T47D (cell line): ENCODE measurements at places on chromosomes 11 and 22.

DNA sequence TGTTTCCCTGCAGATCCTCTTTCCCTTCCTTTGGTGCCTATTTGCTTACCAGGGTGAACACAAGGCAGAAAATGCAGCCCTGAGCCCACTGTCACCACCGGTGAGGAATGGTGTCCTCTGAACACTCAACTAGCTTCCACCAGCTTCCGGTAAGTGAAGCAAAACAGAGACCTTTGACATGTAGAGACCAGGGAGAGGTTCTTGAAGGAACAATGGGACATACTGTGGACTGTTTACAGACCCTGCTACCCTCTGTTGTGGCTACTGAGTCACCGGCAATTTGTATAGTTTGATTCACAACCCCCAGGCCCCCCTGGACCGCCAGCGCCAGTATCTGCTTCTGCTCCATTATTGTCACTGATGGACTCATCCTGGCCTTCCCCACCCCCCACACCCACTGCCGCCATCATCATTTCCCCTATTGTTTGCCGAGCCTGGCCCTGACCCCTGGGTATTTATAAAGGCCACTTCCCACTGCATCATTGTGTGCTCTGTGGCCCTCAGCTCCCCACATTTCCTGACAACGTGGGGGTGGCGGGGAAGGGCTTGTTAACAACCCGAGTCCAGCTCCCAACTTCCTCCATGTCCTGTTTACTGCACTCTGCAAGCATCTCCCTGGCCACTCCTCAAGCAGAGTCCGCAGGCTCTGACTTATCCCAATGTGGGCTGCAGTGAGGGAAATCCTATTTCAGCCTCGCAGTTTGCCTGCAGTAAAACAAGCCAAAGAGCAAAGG, 252.9 kb downstream of the ETS1 start:
- DNase-seq, result no peak

GRCh38 chr11:60631944-60632343, 67.5 kb upstream of the MS4A8 start:
- DNase-seq, result no peak

GRCh38 chr11:60786811-60787567, 1.9 kb downstream of the MS4A10 start:
- no peak for DNase-seq

DNA sequence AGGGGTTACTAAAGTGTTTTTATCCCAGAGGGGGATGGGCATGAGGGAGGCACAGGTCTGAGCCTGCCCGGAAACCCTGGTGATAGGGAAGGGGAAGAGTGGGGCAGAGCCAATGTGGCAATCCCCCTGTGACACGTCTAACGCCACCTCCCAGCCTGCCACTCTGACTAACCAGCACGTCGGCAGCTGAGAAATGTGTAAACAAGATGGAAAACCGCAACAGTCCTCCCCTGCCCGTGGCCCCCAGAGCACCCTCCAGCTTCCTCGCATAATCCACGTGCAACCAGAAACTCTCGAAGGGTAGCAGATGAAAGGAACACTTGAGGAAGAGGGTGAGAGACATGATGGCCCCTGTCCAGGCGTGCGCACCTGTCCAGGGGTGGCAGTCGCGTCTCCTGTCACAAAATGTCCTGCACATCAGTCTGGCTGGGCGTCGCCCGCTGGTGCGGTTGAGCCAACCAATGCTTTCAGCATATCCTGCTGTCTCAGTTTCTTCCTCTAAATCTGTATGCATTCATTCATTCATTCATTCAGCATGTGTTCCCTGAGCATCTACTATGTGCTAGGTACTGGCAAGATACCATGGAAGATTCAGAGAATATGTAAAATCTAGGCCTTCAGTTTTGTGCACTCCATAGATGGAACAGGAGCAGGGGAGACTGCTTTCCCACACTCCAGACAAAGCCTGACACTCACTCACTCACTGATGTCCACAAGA, 4.5 kb downstream of the TMPRSS4 start:
- DNase-seq, result no peak

DNA sequence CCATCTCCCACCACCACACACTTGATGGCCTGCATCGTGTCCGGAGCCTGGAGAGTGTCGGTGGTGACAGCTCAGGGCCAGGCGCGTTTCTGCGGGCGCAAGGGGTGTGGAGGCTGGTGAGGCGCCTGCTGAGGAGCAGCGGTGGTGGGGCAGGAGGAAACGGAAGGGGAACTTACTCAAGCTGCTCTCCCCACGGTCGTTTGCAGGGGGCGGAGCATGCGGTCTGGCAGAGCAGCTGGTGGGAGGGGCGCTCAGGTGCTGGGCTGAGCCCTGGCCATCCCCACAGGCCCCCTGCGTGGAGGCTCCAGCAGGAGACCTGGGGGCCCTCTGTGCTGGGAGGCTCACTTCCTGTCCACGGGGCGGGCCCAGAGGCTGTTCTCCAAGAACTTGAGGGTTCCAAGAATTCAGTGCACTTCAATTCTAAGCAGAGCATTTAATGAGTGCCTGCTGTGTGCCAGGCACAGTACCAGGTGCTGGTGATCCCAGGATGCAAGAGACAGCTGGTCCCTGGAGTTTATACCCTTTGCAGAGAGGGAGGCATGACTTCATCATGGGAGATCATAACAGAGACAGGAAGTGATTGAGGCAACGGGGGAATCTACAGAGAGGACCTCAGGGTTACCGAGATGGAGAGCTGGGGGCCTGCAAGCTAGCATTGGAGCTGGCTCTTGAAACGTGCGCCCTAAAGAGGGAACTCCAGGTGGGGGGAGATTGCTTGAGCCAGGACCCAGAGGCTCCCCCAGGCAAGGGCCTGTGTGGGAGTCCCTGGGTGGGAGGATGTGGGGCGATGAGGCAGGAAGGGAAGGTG, at the start of gene RAC2:
TSS of gene RAC2 (minus strand) at position 156 of the 808 bp plus-strand sequence. CDS start at position 35, 121 bp downstream.
- peak; percentile 71 for DNase-seq

DNA sequence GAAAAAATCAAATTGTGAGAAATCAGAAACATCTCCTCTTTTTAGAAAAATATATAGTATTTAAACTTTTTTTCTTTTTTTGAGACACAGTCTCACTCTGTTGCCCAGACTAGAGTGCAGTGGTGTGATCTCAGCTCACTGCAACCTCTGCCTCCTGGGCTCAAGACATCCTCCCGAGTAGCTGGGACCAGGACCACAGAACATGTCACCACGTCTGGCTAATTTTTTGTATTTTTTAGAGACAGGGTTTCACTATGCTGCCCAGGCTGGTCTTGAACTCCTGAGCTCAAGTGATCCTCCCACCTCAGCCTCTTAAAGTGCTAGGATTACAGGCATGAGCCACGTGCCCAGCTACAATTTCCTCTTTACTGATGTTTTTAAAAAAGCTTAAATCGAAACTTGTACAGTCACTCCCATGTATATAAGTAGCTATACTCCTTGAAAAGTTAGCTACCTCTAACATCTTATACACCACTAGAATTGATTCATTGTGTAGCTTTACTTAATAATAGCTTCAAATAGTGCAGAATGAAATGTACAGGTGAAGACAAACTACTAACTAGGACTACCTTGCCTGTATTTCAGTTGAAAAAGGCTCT, 10.3 kb downstream of the EIF4G2 start:
- no peak for DNase-seq

DNA sequence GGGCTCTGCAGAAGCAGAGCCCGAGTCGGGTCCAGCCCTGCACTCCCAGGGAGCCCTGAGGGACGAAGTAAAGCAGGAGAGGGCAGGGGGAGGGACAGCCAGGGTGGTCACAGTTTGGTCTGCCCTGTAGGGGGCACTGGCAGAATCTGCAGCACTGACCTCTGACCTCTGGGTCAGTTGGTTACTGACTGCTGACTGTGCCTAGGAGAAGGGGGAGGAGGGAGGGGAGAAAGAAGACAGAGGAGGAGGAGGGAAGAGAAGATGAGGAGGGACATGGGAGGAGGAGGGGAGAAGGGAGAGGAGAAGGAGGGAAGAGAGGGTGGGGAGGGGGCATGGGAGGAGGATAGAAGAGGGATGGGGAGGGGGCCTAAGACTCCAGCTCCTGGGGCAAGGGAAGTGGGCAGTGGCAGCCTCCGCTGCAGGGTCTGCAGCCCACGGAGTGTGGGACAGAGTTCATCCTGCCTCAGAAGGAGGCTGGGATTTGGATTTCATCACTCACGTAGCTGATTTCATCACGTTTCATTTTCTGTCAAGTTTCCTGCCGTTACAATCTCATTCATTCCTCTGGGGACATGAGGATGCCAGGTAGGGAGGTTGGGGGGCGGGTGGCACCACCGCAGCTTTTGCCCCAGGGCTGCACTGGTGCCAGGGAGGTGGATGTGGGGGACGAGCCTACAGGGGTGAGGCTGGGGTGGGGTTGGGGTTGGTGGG, 55.2 kb downstream of the FLRT1 start:
- no peak for DNase-seq

DNA sequence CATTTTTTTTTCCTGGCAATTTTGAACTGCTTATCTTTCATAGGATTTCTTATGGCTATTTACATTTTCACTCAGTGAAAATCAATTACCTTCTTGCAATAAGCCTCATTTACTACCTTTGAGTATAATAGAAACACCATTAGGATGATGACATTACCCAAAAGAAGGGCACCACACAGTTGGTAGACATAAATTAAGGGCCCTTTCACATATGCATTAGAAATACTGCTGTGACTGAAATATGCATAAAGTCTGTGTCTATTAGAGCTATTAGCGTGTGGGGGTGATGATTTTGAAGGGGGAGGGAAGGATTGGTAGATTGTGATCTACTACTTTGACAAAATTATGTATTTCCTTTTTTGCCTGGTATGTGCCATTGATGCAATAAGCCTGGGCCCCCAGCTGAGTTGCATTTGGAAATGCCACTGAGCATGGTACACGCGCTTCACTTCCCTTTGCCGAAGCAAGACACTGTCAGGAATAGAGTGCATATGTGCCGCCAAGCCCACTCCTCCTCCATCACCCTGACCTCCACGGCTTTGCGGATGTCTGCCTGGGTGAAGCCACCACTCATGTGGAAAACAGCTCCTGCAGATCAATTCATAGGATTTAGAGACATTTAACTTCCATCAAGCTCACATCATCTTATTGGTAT, 339.3 kb downstream of the DCDC1 start:
- no peak for DNase-seq

DNA sequence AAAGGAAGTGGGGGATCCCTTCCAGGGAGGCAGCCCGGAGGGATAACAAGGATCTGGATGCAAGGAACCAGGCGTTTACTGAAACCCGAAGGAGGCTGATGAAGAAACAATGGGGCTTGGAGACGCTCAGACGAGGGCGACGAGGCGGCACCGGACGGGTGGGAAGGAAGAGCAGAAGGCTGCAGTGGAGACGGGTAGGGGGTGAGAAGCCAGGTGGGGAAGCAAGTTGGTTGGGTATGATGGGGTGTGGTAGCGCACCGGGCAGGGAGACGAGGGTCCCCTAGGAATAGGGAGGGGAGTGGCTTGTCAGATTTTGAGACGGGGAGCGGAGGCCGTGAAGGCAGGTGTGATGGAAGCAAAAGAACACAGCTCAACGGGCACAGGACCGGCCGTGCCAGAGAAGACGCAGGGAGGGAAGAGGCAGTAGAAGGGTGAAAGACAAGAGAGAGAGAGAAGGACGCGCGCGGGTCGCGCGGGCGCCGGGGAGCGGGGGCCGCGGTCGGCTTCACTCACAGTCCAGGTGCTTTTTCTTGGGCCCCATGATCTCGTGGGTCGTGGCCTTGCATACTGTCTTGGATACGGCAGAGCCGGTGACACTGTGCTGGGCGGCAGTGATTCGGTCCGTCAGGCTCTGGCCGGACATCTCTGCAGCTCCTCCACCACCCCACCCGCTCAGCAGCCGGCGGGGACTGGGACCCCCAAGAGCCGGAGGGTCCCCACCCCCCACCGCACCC, 579 bp downstream of the PICALM start:
- no peak for DNase-seq

DNA sequence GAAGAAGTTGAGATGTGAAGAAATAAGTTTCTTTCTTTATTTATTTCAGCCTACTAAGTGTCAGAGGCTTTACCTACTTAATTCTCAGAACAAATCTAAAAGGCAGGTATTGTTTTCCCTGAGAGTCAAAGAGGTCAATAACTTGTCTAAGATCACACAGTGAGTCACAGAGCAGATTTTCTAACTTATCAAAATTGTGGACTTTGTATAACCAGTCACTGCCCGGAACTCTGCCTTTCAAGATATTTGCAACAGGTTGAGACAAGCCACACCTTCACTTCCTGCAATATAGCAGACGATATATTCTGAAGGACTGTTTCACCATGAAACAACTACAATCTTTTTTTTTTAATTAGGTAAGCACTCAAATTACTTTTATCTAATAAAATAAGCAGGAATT, 10.5 kb upstream of the MMP3 start:
- no peak for DNase-seq

DNA sequence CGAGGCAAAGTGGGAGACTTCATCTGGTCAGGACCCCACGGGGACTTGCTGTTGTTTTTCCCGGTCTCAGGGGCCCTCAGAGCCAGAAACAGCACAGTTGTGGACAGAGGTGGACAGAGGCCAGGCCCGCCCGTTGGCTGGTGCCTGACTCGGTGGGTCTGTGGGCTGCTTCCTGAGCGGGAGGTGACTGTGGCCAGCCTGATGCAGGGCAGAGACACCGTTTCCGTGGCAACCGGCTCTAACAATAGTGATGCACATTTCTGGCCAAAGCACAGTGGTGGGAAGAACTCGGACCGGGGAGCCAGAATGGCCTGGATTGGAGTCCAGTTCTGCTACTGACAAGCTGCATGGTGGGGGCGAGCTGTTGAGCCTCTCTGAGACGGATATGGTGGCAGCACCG, 58.7 kb upstream of the ATXN10 start:
- DNase-seq, result no peak

DNA sequence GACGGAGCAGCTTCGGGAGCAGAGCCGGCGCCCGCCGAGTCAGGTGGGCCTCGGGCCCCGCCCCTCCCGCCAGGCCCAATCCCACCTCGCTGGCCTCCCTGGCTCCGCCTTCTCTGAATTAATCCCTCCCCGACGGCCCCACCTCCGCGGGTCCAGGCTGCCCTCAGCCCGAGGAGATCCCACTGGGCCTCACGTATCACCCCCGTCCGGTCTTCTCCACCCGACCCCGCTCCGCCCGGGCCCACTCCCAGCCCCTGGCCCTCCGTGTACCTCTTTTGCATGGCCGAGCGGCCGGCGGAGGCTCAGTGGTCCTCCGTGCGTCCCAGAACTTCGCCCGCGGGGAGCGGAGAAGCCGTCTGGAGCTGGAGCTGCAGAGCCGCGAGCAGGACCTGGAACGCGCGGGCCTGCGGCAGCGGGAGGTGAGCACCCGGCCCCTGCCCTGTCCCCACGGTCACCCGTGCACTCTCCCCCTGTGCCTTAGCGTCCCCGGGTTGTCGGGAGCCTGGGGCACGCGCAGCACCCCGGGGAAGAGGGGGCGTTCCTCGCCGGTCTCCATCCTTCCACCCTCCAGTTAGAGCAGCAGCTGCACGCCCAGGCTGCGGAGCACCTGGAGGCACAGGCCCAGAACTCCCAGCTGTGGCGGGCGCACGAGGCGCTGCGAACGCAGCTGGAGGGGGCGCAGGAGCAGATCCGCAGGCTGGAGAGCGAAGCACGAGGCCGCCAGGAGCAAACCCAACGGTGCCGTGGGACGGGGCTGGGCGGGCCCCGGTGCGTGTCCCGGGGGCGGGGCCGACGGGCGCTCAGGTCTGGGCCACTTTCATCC, 2.2 kb upstream of the CD151 start:
- peak; percentile 68 for DNase-seq
